ENCODE measurements at places on chromosomes 7 and 10.
A peak's percentile ranks its signal among the peaks of the same experiment; 100 is the strongest.

DNA sequence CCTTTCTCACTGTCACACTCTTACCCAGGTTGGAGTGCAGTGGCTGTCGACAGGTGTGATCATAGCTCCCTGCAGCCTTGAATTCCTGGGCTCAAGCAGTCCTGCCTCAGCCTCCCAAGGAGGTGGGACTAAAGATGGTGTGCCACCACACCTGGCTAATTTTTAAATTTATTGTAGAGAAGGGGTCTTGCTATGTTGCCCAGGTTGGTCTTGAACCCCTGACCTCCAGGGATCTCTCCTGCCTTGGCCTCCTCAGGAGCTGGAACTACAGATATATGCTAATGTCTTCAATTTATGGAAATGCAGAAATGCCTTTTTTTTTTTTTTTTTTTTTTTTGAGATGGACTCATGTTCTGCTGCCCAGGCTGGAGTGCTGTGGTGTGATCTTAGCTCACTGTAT is 42.7 kb downstream of the DNAJB6 start:
- no peak for DNase-seq
- H3K27me3 ChIP-seq = no peaks in the 10 kb centered on the region
- H3K36me3 ChIP-seq = peaks cover 17% of the 10 kb centered on the region
- H3K4me3 ChIP-seq = no peak overlapping the region
- no peak overlapping the region for H3K27ac ChIP-seq

- peak; percentile 26 for DNase-seq
- H3K36me3 ChIP-seq = no peaks in the 10 kb centered on the region
- no peak overlapping the region for H3K27ac ChIP-seq
- no peaks in the 10 kb centered on the region for H3K4me1 ChIP-seq
Measured at GRCh38 chr7:80136261-80137055, 1.8 kb downstream of the GNAI1 start.

- DNase-seq = no peak
- H3K36me3 ChIP-seq = no peaks in the 10 kb centered on the region
- H3K27me3 ChIP-seq = no peaks in the 10 kb centered on the region
- no peak overlapping the region for H3K4me3 ChIP-seq
- H3K27ac ChIP-seq = no peak overlapping the region
Measured at GRCh38 chr7:20326342-20326741, 4.4 kb upstream of the ITGB8 start.

DNA sequence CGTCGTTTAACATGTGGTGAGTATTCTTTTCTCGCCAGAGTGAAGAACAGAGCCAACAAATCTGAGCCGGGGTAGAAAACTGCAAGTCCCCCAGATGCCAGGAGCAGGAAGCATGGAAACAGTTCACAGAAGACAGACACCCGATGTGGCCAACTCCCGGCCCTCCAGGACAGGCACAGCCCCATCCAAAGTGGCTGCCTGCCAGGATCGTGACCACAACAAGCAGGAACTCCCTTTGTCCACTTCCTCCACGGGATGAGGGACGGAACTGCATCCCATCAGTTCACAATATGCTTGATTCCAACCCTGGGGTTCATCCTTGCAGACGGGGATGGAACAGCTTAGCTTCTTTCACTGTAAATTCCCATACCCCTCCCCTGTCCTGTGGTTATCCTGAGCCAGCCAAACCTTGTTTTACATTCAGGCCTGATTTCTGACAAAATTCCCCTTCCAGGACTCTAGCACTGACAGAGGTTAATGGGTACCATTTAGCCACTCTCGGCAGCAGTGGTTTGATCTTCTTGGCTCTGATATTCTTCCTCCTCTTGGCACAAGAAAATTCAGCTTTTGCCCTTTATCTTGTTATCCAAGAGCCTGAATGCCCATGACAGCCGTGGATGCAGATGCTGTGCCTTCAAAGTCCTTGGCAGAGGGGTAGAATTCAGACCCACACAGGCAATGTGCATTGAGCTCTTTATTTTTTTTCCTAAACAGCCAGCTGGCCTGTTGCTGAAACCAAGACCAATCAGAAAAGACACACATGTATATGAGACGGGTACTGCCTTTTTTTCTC is 105.5 kb upstream of the FAM204A start:
- H3K27me3 ChIP-seq = no peaks in the 10 kb centered on the region
- H3K4me1 ChIP-seq = no peaks in the 10 kb centered on the region
- no peak overlapping the region for H3K4me3 ChIP-seq
- no peak overlapping the region for H3K27ac ChIP-seq
- no peaks in the 10 kb centered on the region for H3K36me3 ChIP-seq
- no peak for DNase-seq

- no peak overlapping the region for H3K4me3 ChIP-seq
- H3K4me1 ChIP-seq = peaks cover 15% of the 10 kb centered on the region
- no peaks in the 10 kb centered on the region for H3K27me3 ChIP-seq
- no peak for DNase-seq
- no peak overlapping the region for H3K27ac ChIP-seq
Measured at GRCh38 chr7:107108793-107109371, 59.9 kb upstream of the HBP1 start.

DNA sequence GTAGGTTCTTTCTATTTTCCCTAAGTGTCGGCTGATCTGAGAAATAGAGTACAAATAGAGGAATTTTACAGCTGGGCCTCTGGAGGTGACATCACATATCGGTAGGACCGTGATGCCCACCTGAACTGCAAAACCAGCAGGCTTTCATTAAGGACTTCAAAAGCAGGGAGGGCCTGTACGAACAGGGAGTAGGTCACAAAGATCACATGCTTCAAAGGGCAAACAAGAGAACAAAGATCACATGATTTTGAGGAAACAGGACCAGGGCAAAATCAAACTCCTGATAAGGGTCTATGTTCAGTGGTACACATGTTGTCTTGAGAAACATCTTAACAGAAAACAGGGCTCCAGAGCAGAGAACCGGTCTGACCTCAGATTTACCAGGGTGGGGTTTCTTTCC is 88.9 kb downstream of the CNNM2 start:
- no peaks in the 10 kb centered on the region for H3K27me3 ChIP-seq
- no peaks in the 10 kb centered on the region for H3K36me3 ChIP-seq
- no peak overlapping the region for H3K27ac ChIP-seq

DNA sequence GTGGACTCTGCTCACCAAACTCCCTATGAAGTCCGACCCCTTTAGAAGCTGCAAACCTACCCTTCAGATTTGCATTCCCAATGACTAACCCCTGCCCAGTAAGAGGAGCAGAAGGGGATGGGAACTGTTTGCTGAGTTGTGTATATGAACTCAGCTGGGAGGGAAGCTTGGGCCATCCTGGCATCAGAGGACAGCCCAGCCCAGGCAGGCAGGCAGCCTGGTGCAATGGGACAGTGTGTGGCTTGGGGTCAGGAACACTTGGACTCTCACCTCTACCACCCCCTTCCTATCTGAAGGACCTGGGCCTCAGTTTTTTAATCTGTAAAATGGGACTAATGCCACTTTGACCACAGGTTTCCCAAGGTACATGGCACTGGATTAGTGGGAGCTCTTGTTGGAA is 147.4 kb upstream of the GPR26 start:
- no peaks in the 10 kb centered on the region for H3K27me3 ChIP-seq
- no peak overlapping the region for H3K4me3 ChIP-seq
- no peak overlapping the region for H3K27ac ChIP-seq
- DNase-seq = no peak
- no peaks in the 10 kb centered on the region for H3K4me1 ChIP-seq

GRCh38 chr7:36742911-36743775 is 18.8 kb upstream of the AOAH start:
- no peak for DNase-seq
- no peak overlapping the region for H3K27ac ChIP-seq
- H3K4me3 ChIP-seq = no peak overlapping the region
- H3K36me3 ChIP-seq = no peaks in the 10 kb centered on the region
- no peaks in the 10 kb centered on the region for H3K27me3 ChIP-seq
